ENCODE measurements at places on chromosomes 11 and 22. TPM values are rescaled to one million over a fixed set of nuclear protein-coding genes. Genes with fewer than 3 reads are reported as not detected.

FOLR2 gene
- total RNA-seq = not detected

RIMBP3B gene
- total RNA-seq = not detected

FGF4 gene
- not detected for total RNA-seq

OR8D4 gene
- total RNA-seq = not detected

NPTXR gene
- 0.93 TPM for total RNA-seq

- no peak for DNase-seq
These were observed 103.7 kb downstream of the DSCAML1 start for GRCh38 chr11:117693344-117693743.

DNA sequence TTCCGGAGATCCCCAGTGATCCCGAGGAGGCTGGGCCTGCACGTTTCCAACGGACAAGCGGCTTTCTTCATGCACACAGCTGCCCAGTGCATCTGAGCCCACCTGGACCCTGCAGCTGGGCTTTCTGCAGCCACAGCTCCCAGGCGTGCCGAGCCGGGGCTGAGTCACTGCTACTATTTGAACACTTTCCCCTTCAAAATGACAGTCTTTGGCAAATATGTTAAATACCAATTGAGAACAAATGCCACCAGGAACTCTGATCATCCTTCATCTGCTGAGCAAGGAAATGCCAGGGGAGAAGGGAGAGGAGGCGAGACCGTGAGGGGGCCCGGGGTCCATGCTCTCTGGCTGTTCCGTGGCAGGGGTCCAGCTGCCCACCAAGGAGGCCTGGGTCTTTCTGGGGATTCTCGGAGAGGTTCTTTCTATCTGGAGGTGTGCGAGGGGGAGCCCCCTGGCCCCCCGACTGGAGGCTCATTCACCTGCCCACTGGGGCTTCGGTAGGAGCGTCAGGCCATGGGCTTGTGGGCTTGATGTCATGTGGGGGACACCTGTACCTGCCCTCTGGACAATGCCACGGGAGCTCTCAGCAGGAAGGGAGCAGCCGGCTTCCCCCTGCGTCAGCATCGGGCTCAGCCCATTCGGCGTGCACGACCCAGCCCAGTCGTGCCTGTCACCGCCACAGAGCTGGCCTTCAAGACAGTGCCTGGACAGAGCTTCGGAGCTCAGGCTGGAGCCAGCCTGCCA, 159.6 kb downstream of the CTTN start:
- no peak for DNase-seq

GRCh38 chr11:22884217-22884616, 23.9 kb upstream of the CCDC179 start:
- DNase-seq = no peak

GRCh38 chr11:134024420-134025081, 44.3 kb upstream of the JAM3 start:
- peak; percentile 89 for DNase-seq

DNA sequence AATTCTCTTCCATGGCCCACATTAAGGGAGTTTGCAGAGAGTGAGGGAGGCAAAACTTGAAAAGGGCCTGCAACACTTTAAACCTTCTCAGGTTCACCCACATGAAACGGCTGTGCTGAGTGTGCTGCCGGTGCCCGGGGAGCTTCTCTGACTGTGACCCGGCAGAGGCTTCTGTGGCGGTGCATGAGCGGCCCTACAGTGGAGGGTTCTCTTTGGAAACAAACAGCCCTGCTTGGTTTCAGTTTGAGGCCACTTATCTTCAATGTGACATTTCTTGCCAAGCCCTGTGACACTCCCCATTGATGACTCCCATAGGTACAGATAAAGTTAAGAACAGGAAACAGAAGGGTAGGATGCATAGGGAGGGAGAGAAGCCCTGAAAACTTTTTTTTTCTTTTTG, 31.8 kb downstream of the FAM118A start:
- DNase-seq = no peak

DNA sequence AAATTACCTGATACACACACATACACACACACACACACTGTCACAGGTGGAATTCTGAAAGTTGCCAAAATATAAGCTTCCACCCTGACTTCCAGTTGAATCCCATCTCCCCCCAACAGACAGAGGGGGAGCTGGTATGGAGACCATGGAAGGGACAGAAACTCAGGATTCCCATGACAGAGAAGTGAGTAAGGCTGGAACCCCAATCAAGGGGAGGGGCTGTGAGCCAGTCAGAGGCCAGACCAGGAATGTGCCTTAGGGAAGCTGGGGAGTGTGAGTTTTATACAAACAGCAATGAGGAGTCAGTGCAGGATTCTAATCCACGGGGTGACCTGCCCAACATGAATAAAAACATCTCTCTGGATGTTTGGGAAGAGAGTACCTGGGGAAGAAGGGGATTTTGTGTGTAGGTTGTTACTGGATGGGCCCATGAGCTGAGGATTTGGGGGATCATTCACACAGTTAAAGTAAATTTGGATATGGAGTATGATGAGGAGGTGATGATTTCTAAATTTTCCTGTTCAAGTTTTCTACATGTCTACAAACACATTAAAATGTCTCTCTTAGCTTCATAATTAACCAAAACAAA, 38.7 kb upstream of the TOP3B start:
- DNase-seq = no peak

- no peak for DNase-seq
These were observed 25.6 kb upstream of the ZDHHC13 start for GRCh38 chr11:19091366-19091765.

DNA sequence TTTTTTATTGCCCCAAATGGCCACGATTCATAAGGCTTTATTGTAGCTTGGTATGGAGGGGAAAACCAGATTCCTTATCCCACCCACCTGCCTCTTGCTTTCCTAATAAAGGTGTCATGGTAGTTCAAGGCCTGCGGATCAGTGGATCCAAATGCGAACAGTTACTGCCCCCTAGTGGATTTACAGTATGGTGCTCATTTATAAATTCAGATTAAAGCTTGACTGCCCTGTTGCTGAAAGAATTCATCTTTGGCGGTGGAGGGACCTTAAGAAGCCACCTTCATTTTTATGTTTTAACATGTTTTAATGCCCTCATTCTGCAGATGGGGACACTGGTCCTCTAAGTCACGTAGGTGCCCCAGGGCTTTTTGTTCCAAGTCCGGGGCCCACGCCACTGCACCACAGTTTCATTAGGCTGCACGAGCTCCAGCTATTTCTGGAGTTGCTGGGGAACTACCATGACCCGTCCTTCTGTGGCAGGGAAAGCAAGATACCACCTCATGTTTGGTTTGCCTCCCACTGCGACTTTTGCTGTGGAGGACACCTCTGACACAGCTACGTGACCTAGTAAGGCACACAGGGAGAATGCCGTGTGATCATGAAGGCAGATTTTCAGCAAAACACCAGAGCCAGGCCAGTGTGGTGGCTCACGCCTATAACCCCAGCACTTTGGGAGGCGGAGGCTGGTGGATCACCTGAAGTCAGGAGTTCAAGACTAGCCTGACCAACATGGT, 15.6 kb upstream of the INCENP start:
- peak; percentile 69 for DNase-seq

DNA sequence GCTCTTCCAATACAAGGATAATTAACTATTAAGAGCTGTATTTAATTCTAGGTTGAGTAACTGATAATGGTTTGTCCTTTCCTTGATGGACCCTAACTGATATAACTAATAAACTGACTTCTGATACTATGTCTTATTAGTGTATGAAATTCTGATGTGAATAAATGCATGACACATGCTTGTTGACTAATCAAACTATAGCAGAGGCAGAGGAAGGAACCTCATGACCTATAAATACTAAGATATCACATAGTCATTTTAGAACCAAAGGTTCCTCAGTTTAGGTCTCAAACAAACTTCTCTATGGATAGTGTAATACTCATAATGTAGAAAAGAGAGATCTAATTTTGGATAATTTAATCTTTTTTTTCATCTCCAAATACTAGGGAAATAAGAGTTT, 4.8 kb upstream of the HBD start:
- no peak for DNase-seq

- DNase-seq = no peak
These were observed 13.0 kb upstream of the MFNG start for GRCh38 chr22:37499027-37499707.

- no peak for DNase-seq
These were observed 170.7 kb upstream of the B3GAT1 start for GRCh38 chr11:134582770-134583095.

DNA sequence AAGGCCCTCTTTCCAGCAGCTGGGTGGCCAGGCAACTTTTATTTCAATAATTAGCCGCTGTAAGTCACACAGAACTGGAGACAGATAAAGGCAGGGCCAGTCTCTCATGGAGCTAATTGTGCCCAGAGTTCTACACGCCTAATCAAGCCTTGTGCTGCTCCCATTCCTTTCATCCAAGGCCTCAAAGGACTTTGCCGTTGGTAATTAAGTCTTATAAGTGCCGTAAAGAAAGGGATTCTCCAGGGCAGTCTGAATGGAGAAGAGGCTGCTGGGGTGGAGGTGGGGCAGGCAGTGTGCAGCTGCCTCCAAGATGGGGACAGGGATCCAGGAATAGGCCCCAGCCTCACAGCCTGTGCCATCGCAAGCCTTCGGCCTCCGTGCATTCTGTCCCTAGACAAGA, 357.9 kb downstream of the TENM4 start:
- no peak for DNase-seq

GRCh38 chr11:130488848-130489584, 40.6 kb downstream of the ADAMTS15 start:
- no peak for DNase-seq

DNA sequence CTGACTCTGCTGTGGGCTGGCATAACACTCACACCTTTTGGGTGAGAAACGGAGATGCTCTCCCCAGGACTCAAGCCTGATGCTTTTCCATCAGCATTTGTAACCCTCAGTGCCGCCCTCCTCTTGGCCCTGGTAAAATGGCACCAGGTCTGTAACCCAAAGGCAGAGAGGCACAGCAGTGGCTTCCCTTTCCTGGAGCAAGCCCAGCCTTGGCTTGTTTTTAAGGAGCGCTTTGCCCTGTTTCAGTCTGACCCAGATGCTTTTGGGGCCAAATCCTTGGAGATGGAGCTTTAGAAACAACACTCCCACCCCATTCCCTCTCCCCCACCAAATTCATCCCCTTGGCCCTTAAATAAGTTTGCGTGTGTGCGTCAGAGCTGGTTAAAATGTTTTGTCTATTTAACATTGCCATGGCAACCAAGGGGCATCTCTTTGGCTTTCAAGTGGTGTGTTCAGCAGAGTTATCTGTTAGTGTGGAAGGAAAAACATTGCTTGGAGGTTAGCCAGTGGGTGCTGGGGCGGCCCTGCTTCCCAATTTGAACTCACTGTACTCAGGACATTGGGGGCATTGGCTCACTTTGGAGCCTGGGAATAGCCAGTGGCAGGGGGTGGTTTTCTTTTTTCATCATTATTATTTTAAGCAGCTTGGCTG, 134.1 kb downstream of the NAV2 start:
- no peak for DNase-seq

- no peak for DNase-seq
These were observed 21.4 kb downstream of the USP35 start for GRCh38 chr11:78210000-78210608.

All from MCF 10A (cell line).